ENCODE measurements at places on chromosomes 2 and 18.

DNA sequence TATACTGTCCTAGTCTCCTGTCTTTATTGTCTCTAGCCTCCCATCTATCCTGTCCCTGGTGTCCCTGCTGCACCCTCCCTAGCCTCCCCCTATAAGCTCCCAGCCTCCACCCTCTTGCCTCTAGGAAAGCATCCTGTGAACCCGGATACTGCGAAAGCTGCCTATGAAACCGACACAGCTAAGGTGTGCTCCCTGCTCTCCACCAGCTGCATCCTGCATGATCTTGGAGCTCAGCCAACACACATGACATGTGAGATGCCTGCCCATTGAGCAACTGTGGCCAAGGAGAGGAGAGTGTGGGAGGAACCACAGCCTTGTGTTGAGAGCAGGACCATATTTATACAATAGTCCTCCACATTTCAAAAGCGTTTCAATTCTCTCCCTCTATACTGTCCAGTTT, 187.1 kb downstream of the ZBTB7C start:
- DNase-seq: peak; percentile 56

DNA sequence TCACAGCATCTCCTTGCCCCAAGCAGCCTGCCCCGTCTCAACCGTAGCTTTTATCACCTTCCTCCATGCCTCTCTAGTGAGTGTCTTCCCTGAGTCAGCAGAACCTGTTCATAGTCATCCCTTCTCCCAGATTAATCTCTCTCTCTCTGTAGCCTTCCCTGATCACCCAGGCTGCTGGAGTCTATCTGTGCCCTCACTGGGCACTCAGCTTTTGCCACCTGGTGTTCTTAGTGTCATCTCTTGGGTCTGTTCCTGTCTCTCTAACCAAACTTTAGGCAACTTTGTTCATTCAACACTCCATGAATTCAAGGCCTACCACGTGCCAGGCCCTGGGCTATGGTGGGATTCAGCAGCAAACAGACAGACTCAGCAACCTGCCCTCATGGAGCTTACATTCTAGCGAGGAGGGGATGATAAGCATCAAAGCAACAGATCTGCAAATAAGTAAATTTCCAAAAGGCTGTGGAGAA, 159.1 kb downstream of the SMAD7 start:
- DNase-seq: no peak

DNA sequence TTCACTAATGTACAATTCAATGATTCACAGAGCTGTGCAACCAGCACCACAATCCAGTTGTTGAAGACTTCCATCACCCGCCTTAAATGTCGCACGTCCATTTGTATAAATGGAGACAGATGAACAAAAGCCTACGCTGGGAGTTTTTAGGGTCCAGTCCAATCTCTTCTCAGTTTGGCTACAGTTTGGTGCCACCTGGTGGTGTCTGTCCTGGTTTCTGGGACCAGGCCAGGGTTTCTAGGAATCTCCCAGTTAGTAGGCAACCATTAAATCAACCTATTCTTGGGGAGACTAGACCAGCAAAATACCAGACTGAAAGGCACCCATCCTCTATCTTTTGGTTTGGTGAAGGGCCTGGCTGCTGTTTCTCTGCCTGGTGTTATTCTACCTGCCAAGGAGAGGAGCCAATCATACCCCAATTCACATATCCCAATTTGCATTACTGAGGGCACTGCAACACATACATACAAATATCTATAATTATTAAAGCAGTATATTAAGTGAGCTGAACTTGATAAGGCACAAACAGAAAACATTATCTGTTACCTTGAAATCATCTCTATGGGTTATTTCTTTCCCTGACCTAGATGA, 3.2 kb upstream of the DDX1 start:
- no peak for DNase-seq

DNA sequence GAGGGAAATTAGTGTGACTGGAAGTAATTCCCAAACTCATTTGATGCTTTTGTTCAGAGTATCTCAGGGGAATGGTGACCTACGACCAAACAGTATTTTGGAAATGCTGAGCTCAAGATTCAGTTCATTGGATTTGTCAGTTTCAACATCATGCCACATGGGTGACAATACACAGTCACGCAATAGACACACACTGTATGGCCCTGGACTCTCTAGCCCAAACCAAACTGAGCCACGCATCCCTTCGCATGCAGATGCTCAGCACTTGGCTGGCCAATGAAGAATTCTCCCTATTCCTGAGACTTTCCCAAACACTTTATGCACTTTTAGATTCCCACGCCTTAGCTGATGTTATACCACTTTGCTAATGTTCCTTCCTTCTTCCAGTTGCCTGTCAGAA, 10.0 kb downstream of the PDE1A start:
- DNase-seq: no peak

DNA sequence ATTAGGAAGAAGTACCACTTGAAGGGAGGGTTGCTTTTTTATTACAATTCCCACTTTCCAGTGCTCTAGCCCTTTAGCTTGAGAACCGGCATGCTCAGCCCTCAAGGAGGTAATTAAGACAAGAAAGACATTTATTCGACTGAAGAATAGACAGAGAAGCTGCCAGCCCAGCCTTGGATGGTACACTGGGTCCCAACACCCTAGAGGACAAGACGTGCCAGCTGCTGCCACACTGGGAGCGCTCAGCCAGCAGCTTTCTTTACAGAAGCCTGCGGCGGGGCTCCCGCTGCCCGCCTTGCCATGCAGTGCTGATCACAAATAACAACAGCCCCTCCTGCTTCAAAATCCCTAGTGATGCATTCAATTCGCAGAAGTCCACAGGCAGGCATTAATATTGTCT, 746.3 kb upstream of the RAB6C start:
- DNase-seq: no peak

GRCh38 chr2:191571163-191571769, 106.7 kb upstream of the NABP1 start:
- peak; percentile 84 for DNase-seq

DNA sequence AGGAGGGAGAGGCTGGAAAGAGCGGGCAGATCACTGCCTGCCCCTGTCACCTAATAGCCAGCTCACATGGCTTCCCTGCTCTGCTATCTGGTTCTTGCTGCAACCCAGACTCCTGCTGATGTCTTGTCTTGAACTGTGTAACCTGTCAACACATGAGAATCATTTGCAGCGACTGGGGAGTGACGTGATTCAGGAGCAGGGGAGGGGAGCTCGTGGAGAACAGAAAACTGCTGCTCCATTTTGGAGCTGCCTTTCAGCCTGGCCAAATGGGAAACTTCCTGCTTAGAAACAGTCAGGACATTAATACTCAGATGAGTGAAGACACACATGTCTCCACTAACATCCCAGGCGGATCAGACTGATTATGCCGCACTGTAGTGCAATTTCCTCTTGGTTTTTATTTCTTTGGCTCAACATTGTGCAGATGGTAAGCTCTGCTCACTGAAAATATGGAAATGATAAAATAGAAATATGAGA, 38.1 kb downstream of the RPL37A start:
- DNase-seq: no peak

DNA sequence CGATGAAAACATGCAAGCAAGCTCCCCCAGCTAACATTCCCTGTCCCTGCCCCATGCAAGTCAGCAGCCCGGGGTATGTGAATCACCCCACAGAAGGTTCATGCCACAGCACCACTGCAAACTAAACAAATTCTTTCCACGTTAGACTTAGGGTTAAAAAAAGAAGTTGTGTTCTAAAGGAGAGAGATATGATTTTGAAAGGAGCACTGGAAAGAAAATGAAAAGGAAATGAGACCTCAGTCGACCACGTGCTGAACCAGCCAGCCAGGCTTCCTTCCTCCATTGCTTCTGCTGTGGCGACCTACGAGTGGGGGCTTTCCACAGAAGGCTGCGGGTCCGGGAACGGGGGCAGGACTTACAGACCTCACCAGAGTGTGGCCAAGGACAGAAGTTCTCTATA, 52.0 kb downstream of the ARL4C start:
- peak; percentile 73 for DNase-seq

DNA sequence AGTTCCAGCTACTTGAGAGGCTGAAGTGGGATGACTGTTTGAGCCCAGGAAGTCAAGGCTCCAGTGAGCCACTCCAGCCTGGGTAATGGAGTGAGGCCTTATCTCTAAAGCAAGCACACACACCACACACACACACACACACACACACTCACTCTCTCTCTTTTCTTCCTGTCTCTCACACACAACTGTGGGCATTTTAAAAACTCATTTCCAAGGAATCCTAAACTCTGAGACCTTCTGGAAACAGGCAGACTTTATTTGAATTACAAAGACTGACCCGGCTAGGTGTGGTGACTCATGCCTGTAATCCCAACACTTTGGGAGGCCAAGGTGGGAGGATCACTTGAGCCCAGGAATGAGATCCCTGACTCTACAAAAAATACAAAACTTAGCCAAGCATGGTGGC, 21.3 kb downstream of the WDSUB1 start:
- DNase-seq: no peak

GRCh38 chr2:69615078-69615625, 28.4 kb downstream of the AAK1 start:
- DNase-seq: no peak

DNA sequence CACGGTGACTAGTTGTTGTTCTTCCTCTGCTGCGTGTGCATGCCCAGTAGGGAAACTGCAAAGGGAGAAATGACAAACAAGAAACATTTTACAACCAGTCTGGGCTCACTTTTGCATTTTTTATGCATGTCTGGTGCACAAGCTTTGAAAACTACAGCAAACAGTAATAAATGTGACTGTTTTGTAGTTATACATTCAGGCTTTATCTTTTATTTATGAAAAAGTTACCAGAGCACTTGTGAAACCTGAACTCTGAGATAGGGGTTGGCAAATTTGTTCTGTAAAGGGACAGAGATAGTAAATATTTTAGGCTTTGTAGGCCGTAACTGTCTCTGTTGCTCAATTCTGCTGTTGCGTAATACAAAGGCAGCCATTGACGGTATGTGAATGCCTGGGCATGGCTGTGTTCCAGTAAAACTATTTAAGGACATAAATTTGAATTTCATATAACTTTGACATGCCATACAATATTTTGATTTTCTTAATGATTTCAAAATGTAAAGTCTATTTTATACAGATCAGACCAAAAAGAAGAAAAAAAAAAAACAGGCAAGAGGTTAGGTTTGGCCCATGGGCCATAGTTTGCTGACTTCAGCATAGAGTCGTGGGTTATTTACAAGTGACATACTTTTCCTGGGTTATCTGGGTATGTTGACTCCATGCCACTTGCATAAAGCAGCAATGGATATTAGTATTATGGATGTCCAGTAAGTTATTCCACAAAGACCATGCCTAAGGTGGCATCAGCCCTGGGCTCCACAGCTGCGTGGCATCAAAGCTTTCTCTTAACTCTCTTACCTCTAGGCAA, 53.6 kb upstream of the EML6 start:
- DNase-seq: peak; percentile 72

GRCh38 chr18:42011053-42011452, 56.0 kb downstream of the PIK3C3 start:
- DNase-seq: no peak

DNA sequence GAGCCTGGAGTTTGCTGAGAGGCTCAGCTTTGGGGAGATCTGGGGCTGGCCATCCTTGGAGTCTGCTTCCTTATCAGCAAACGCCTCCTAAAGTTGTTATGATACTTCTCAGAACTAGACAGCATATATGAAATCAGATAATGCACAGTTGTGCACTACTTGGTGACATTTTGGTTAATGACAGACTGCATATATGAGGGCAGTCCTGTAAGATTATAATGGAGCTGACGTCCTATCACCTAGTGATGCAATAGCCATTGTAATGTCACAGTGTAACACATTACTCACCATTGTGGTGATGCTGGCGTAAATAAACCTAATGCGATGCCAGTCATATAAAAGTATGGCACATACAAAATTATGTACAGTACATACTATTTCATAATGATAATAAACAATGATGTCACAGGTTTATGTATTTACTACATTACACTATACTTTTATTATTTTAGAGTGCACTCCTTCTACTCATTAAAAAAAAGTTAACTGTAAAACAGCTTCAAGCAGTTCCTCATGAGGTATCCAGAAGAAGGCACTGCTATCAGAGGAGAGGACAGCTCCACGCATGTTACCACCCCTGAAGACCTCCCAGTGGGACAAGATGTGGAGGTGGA, 298.1 kb upstream of the REV1 start:
- peak; percentile 84 for DNase-seq

- DNase-seq: peak; percentile 58
Observed at GRCh38 chr2:172095146-172095904, 7.4 kb downstream of the DLX2 start.

- DNase-seq: no peak
Observed at GRCh38 chr2:145287736-145288135, 767.8 kb upstream of the ZEB2 start.

DNA sequence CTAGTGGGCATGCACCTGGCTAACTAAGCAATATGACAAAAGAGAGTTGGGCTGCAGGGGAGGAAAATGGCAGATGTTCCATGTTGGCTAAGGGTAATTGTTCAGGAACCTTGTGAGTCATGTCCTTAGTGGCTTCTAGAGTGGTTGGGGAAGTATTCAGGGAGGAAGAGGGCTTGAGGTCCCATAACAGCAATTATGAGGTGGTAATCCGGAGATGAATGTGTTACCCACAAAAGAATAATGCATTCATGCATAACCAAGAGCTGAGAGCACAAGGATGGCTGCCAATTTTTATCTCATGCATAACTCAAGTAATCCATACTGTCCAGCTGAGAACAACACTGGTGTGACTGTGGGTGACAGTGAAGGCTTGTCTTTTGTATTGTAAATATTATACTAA, 42.9 kb downstream of the TMEFF2 start:
- no peak for DNase-seq

- no peak for DNase-seq
Observed at GRCh38 chr2:121860033-121860757, 104.7 kb downstream of the TSN start.

DNA sequence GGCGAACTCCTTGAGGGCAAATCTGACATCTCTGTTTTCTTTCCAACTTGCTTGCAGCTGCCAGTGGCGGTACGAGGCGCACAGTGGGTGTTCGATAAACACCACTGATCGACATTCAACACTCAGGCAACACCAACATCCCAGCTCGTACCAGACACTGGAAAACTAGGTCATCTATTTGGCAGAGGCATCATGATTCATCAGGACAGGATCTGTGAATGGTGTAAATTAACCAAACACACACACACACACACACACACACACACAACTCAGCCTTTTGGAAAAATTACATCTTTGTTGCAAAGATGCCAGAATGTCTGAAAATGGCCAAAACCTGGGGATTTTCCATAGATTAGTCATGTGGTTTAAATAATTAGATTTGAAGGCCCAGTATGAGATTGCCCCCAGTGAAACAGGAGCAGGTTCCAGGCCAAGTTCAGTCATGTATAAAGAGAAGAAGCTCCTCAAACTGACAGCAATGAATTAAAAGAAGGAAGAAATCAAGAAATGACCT, 150.5 kb upstream of the NCKAP5 start:
- no peak for DNase-seq

GRCh38 chr2:39723946-39724827, 54.9 kb downstream of the THUMPD2 start:
- DNase-seq: no peak

DNA sequence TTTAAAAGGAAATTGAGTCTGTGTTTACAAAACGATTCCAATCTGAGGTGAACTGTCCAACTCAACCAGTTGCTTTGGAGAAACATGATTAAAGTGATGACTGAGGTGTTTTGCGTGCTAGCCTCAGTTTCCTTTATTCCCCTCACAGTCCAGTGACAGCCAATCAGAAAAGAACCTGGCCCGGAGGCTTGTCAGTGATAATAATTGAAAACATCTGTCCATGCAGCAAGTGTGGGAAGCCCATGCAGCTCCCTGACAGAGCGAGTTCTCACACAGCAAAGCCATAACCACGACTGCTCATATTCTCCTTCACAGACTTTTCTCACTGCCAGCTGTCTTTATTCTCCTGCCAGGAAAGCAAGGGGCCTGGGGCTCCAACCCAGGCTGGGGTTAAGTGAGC, 613.4 kb downstream of the ARHGAP15 start:
- no peak for DNase-seq

GRCh38 chr2:86648681-86649080, 25.0 kb upstream of the RNF103 start:
- no peak for DNase-seq
